ENCODE measurements at places on chromosomes 7 and 10.

DNA sequence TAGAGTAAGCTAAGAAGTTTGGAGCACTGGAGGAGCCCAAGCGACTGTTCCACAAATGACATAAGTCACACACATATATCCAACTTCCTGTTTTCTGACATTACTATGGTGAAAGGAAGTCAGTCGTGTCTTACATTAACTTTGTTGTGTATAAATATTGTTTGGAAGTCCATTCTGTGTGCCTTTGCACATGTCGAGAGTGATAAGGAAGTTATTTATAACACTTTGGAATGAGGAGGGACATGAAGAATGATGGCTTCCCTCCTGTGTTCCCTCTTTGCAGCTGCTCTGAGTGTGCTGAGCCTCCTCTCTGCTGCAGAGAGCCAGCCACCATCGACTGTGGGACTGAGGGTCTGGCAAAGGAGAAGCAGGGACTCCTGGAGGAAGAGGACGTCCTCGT is 40.4 kb upstream of the MGMT start:
- DNase-seq, result no peak

DNA sequence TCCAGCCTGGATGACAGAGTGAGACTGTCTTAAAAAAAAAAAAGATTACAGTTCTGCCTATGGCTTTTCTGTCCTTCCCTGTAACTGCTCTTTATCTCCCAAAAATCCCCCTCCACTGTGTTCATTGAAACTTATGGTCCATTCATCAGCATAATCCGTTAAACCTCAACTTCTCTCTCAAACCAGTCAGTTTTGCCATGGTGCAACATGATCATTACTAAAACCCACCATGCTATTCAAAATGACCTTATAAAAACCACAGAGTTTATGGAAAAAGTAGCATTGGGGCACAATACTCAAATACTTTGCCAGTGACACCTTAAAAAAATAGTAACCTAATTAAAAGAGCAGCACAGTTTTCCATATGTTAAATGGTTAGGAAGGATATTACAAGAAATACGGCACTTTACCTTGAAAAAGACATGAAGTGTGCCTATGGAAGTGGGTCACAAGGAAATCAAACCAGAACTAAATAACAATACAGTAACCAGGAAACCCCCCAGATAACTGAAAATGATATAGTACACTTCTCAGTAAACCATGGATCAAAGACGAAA is 74.0 kb upstream of the ST8SIA6 start:
- DNase-seq, result no peak

DNA sequence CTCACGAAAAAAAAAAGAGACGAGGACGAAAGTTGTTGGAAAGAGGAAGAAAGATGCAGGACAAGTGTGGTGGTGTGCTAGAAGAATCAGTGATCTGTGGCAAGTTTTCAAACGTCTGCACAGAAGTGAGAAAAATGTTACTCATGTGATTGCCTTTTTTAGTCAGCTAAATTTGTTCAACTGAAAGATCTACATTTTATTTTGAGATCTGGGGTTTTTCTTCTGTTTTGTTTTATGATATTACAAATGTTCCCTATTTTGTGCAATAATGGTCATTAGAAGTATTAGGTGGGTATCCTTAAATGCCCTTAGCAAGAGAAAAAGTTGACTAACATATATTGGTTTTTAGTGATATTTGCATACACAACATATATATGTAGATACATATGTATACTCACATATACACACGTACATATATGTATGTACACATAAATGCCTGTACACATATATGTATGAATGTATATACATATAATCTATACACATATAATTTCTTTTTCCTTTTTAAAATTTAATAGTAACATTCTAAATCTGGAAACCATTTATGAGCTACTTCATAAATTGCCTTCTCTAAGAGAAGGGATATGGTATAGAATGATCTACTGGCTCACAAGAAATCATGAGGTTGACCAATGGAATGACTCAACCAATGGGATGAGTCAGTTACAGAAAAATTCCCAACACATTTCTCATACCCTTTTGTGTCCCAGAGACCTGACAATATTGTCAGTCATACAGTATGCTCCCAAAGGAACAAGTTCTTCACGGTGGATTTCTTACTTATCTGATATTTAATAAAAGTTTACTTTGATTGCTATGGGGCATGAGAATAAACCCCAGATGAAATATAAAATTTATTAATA is 38.4 kb downstream of the SLC39A12 start:
- DNase-seq, result no peak

GRCh38 chr10:133010095-133010842 is 67.9 kb upstream of the CFAP46 start:
- DNase-seq, result no peak

DNA sequence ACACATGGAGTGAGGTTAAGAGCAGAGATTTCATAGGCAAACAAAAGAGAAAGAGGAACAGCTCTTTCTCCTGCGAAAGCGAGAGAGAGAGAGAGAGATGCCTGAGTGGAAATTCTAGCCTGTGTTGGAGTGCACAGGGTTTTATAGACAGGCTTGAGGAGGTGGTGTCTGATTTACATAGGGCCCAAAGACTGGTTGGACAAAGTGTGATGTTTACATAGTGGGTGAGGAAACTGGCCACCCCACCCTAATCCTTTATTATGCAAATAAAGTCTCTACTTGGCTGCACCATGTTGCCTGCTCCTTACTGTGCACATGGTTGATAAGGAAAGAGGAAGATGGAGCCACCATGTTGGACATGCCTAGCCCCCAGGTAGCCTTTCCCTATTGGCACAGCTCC is 967.8 kb upstream of the SORCS1 start:
- DNase-seq, result no peak

DNA sequence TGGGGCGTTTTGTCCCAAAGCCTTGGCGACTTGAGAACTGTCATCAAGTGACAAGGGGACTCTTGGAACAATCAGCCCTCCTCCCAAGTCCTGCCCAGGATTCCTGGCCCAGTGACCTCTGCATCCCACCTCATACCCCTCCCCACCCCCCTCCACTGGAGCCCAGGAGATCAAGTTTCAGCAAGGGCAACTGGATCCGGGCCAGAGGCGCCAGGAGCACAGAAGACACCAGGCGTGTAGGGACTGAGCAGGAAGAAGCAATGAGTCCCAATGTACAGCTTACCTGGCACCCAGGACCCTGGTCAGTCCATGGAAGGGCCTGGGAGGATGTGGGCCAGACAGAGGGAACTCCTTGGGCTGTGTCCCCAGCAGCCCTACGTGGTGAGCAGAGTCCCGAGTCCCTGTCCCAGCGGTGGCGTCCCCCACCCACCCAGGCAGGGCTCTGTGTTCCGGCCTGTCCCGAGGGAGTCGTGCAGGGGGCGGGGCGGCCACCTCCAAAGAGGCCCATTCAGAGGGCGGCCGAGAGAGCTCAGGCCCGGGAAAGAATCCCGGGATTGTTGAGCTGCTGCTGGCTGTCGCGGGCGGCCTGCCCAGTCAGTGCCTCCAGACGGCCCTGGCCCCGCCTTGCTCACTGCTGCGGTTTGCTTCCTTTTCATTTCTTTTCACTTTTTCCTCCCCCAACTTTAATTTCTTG is 254.1 kb downstream of the TNS3 start:
- DNase-seq, result no peak

GRCh38 chr10:59708816-59709394 is 745 bp downstream of the SLC16A9 start:
- no peak for DNase-seq

GRCh38 chr7:35648367-35648766 is 46.6 kb downstream of the HERPUD2 start:
- DNase-seq, result no peak

GRCh38 chr10:125013529-125013872 is 71.6 kb downstream of the ZRANB1 start:
- no peak for DNase-seq

GRCh38 chr10:132752961-132753360 is 33.0 kb downstream of the NKX6-2 start:
- DNase-seq, result no peak

DNA sequence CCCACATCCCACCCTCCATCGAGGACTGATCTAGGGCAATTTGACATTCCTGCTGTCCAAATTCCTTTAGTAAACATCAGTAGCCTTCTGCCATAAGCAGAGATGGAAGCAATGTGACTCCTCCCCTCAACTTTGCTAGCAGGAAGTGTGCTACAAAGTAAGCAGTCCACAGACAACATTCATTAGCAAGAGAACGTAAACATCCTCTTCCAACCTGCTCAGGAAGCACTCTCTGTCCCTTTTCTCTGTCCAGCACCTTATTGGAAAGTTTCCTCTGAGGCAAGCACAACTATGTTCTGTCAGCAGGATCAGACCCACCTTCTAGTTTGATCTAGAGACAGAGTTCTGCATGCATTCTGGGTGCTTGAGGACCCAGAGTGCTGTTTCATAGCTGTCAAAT is 48.1 kb upstream of the LRGUK start:
- no peak for DNase-seq

DNA sequence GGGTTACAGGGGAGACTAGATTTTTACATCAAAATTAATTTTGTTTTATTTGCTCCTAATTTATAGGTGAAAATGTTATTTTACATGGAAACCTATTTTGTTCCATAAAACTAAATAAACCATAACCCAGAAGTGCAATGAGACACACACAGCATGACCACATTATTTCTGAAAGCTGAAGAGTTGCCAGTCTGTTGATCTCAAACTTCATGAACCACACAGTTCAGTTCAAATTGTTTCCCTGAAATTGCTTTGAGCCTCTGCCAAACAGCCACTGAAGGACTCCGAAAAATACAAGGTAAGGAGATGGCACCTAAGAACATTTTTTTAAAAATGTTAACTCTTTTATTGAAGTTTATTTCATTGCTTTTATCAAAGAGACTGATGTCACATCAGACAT is 25.0 kb upstream of the ITGB8 start:
- DNase-seq, result no peak

Data from activated naive CD4-positive, alpha-beta T cell (primary cell).